ENCODE measurements at places on chromosomes 2 and 18. TPM values are rescaled to one million over a fixed set of nuclear protein-coding genes. Genes with fewer than 3 reads are reported as not detected.

The CIDEA gene
- total RNA-seq: 0.26 TPM

The HEATR5B gene
- 16.7 TPM for total RNA-seq

The CAD gene
- total RNA-seq: 32.0 TPM

The NEU2 gene
- total RNA-seq: not detected

GRCh38 chr2:219569635-219570034, 1.7 kb downstream of the OBSL1 start:
- no peak for DNase-seq

DNA sequence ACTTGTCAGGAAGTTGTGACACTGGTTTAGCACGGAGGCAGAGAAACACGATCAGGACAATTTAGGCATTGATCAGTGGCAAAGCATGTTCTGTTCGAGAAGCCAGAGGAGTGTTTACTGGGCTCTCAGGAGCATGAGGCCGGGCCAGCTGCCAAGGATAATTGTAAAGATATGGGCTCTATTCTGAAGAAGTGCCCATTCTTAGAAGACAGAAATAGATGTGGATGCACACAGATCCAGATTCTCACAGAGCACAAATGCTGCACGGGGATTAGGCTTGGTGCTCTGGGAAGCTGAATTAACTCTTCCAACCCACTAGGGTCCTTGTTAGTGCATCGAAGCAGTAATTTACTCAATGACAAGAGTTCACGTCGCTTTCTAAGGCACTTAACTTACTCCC, 16.2 kb downstream of the AFF3 start:
- peak; percentile 11 for DNase-seq

- DNase-seq: no peak
Measured at GRCh38 chr2:66202586-66202985, 232.3 kb upstream of the MEIS1 start.

GRCh38 chr2:190677255-190677654, 28.4 kb downstream of the NAB1 start:
- no peak for DNase-seq

DNA sequence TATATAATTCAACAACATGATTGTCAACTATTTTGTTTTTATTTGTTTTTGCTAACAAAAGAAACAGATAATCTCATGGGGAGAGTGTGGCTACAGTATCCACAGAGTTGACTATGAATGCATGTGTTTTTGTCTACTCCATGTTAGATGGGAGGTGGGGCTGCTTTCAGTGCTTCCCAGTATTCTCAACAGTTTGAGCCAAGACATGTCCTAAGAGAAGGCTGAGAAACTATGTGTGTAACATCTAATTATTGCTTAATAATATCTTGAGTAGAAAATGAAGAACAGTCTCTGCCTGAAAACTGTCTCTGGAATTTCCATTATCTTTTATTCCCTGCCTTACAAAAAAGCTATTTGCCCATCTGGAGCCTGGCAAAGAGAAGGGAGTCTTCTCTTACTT, 178.8 kb upstream of the MMADHC start:
- no peak for DNase-seq

Measured in fibroblast of lung (primary cell).